ENCODE measurements at places on chromosomes 7 and 10.

DNA sequence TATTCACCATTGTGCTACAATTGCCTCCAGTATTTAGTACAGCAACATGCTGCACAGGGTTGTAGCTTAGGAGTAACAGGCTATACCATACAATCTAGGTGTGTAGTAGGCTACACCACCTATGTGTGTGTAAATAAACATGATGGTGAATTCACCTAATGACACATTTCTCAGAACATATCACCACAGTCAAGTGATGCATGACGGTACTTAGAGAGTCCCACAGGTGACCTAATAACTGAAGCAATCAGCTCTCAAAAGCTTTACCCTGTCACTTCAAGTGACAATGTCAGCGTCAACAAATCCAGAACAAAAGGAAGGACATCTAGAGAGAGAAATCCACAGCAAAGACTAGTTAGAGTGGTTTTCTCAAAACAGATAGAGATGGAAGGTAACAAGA, 38.8 kb downstream of the CCNJ start:
- DNase-seq = no peak

- no peak for DNase-seq
Measured at GRCh38 chr7:47337531-47337930, 244.4 kb downstream of the TNS3 start.

GRCh38 chr7:79590391-79590790, 136.9 kb upstream of the MAGI2 start:
- no peak for DNase-seq

- DNase-seq = no peak
Measured at GRCh38 chr7:55306331-55306730, 58.8 kb upstream of the LANCL2 start.

DNA sequence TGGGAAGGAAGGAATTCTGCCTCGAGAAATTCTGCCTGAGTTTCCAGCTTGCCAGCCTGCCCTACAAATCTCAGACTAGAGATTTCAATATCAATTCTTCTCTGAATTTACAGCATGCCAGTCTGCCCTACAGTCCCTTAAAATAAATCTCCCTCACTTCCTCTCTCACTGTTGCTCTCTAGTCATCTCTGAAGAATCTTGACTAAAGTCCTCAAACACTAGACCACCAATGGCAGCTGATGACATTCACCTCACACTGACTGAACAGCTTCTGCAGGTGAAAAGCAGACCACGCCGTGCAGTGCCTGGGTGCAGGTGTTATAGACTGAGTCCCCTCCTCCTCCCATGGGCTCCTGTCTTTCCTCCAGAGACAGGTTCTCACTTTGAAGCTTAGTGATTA, 30.4 kb downstream of the PPP1R3C start:
- DNase-seq = no peak

- no peak for DNase-seq
Measured at GRCh38 chr7:154627646-154628290, 375.2 kb downstream of the PAXIP1 start.

GRCh38 chr7:87564296-87564963, 36.3 kb downstream of the ABCB1 start:
- DNase-seq = no peak

DNA sequence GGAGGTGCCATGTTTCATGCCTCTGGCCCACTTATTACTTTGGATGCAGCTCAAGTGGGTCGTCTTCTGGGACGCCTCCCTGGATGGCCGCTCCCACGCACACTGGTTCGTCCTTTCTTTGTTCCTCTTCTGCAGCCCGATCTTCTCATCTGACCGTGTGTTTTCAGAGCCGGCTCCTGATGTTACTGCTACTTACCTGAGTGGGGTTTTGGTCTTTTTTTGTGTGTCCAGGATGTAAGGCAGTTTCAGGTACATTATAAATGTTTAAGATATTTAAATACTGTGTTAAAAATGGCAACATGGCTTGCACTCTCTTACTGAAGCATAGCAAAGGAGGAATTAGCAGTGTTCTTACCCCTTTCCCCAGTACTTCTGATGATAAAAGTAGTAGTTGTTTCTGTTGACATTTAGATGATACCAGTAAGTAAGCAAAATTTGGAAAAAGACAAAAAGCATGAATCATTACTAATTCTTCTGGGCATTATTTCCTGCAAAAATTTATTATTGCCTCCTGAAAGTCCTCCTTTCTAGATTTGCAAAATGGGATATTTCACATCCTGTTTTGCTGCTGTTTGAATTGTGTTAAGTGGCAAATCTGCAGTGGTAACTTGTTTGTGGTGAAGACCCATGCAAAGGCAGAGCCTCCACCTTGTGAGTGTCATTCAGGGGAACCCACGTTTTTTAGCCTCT, 59.4 kb downstream of the SHH start:
- no peak for DNase-seq

- no peak for DNase-seq
Measured at GRCh38 chr7:41861642-41862041, 158.8 kb upstream of the INHBA start.

GRCh38 chr10:21797984-21798765, 205.4 kb downstream of the DNAJC1 start:
- DNase-seq = no peak

GRCh38 chr10:31582365-31583052, 263.5 kb downstream of the ZEB1 start:
- DNase-seq = no peak

GRCh38 chr7:138091032-138091431, 14.8 kb downstream of the AKR1D1 start:
- peak; percentile 97 for DNase-seq

All from NCI-H524 (cell line).